Parietal lobe (tissue), 2 donors: ENCODE measurements at places on chromosomes 5 and 9. TPM values are rescaled to one million over a fixed set of nuclear protein-coding genes. Genes with fewer than 3 reads are reported as not detected.

Gene C9orf153
- total RNA-seq, result 1.3 TPM

Gene NR4A3
- total RNA-seq, result 13.5 TPM

Gene FCHO2
- 76.7 TPM for total RNA-seq

Gene OTP
- total RNA-seq, result not detected

Gene GFPT2
- 18.5 TPM for total RNA-seq

Gene POU4F3
- not detected for total RNA-seq
